ENCODE measurements at places on chromosomes 5 and 9. TPM values are rescaled to one million over a fixed set of nuclear protein-coding genes. Genes with fewer than 3 reads are reported as not detected.

DNA sequence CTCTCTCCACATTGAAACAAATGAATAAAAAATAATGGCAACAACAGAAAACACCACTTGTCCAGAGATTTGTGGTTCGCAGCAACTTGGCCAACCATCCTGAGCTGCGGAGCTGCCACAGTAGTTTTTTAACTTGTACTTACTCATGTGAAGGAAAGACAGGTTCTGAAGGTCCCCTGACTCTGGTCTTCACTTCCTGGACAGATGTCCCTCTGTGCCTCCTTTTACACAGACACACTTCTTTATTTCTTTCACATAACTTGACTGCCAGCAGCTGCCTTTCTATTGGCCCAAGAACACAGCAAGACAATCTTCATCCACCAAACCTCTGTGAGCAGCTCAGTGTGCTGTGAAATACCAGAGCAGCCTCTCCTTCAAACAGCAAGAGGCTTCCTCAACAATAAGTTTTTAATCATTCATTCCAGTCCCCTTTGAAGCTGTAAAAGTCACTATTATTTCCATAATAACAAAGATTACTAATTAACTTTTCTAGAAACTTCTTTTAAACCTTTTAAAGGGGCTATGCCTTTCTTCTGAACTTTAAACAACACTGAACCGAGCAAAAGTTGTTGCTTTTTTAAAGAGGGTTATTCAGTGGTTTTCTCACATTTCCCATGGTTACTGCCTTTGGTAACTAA is 198.7 kb downstream of the NR2F1-AS1 start:
- DNase-seq: no peak

- no peak for DNase-seq
These were observed 381.1 kb downstream of the ZNF608 start for GRCh38 chr5:124365361-124365801.

DNA sequence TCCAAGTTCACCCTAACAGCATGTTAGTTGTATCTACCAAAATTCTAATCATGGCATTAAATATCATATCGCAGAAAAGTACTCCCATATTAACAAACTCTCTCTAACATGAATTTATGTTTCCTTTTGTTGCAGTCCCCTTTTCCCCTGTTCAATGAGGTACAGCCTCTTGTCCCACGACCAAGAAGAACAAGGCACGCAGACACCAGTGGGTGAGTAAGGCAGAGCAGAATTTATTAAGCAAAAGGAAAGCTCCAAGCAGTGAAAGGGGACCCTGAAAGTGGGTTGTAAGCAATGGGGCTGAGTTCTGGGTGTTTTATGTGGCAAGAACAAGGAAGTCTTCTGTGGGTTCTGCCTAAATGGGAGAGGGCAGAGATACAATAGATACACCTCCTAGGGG is 183.5 kb downstream of the LURAP1L start:
- no peak for DNase-seq

PSAT1 gene
- total RNA-seq: 73.2 TPM

DNA sequence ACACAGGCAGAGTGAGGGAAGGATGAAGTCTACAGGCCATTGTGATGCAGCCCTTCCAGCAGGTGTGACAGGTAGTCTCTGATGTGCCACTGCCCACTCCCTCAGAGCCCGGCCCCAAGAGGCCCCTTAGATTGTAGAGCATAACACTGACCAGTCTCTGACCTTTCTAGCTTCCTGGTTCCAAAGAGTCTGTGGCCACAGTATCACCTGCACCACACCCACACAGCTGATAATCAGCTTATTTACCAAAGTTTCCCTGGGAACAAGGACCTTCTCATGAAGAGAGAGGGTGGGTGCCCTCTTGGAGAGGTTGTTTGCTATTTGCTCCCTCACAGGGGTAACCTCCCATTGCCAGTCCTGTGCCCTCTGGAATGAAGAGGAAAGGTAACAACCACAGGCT is 11.0 kb upstream of the ACER2 start:
- no peak for DNase-seq

GRCh38 chr9:19030899-19031298 is 2.1 kb downstream of the SAXO1 start:
- no peak for DNase-seq

GRCh38 chr5:143501310-143502044 is 98.0 kb upstream of the NR3C1 start:
- DNase-seq: no peak

REEP2 gene
- total RNA-seq: 20.0 TPM

DNA sequence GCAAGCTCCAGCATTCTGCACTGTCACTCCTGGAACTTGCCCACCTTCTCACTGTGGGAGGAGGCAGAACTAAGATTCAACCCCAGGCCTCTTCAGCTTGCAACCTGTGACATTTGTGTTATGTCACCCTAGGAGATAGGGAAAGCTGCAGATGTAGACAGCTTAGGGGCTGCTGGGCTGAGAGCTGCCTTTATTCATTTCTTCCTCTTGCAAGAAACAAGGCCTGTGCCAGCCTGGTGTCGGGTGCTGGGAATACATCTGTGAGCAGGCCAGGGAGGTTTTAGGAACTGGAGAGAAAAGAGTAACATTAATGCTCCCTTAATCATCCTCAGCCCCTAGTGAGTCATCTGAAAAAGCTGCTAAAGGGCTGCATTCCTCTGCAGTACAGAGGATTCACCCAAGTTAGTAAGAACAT is 101.8 kb downstream of the FGF18 start:
- no peak for DNase-seq

- no peak for DNase-seq
These were observed 11.6 kb downstream of the TRAF1 start for GRCh38 chr9:120914953-120915352.

SPINK7 gene
- total RNA-seq: not detected

DNA sequence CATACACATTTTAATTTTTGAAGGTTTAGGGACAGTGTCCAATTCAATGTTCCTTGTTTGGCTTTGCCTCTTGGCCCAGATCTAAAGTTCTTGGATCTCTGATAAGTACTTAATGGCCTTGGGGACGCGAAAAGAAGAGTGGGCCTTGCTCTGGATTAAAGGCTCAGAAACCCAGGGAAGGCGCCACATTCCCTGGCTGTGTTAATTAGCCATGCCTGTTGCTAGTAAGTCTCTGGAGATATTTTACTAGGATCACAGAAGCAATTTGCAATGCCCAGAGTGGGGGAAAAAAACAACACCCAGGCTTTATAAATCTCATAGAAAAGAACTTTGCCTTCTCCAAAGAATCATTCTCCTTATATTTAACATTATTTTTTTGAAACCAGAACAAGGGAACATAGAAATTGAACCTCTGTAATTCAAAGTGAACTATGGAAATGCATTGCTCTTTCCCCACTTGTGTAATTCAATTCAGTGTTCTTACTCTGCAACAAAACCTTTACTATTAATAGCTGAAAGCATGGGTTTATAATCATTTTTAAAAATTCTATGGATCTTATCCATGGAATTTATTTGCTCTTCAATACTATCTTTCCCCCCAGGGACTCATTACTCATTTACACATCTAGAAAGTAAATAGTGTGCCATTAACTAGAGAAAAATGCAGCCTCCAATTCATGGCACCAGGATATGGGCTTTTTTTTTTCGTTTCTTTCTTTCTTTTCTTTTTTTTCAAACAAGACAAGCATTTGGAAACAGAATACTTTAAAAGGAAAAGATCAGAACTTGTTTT is 172.2 kb upstream of the ANKRD55 start:
- no peak for DNase-seq

GRCh38 chr5:51573835-51574234 is 190.6 kb downstream of the ISL1 start:
- no peak for DNase-seq

CBY3 gene
- not detected for total RNA-seq

All from progenitor cell of endocrine pancreas (in vitro differentiated cells).